NCI-H1417 treated with DMSO at 0.1 percent for 48 hours (cell line): ENCODE measurements at places on chromosomes 5 and 9.

- DNase-seq = no peak
Observed at GRCh38 chr9:85723215-85723614, 18.5 kb downstream of the AGTPBP1 start.

DNA sequence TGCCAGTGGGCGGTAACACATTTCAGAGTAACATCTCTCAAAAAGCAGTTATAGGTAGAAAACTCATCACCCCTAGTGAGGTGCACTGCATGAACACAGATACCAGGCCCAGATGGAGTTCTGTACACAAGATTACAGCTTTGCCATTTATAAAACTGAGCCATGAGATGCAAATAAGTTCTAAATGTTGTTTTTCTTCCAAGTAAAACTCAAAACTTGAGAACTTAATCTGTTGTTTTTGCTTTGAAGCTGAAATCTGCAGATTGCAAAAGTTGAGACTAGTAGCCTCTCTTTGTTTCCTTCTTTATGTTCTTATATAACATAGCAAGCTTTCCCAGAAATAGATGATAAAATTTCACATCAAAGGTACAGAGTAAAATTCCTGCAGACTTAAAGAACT is 434.1 kb downstream of the PLK2 start:
- no peak for DNase-seq

DNA sequence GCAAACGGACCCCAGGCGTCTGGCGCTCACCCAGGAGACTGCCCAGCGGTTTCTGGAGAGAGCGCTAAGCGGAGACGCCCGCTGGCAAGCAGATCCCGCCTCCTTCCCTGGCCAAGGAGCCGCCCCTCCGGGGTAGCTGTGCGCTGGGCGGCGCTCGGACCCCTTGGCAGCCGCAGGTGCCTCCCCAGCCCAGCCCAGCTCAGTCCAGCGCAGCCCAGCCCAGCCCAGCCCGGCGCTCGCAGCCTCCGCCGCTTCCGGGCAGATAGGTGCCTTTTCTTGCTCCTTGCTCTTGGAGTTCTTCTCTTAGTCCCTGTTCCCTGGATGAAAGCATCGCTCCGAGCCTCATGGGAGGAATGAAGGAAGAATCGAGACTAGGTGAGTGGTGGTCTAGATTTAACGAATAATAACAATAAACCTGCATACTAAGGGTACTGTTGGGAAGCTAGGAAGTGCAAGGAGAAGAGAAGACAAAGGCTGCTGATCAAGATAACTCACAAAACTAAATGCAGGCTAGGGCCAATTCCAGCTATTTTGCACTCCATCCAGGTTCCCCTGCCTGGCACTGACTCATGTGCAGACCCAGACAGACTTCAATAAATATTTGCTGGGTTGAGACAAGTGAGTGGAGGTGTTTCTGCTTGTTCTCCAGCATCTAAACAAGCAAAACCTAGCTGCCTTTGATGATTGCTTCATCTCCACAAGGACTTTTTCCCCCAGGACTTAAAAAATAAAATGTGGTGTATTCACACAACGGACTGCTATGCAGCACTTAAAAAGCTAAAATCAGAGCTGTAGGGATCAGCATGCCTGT is at the start of gene STK32A:
Gene STK32A (plus strand): TSS at position 202 of the 811 bp plus-strand sequence. CDS start 4,609 bp downstream, outside the sequence.
- DNase-seq = no peak

DNA sequence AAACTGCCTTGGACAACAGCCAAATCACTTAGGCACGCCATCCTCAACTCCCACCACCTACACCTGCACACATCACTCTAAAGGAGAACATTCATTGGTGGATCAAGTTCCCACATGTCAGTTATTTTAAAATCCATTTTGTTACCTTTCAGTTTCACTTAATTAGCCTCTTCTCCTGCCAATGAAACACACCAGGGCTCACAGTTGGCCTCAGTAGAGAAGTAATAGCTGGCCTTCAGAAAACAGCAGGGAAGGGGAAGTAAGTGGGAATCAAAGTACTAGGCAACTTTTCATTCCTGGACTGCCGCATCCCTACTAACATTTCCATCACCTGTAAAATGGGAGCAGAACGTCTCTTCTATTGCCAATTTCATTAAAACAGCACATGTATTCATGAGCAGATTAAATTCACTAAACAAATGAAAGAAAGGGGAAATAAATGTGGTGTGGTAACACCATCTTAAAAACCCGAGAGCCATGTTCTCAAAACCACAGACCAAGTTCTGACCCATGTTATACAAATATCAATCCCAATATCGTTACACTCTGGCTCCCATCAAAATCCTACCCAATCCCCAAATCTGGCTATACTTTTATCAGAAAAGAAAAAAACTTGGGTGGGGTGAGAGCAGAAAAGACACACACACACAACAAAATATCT is 1.7 kb downstream of the SIL1 start:
- DNase-seq = no peak

- no peak for DNase-seq
Observed at GRCh38 chr5:117143406-117143805, 568.8 kb upstream of the SEMA6A start.

GRCh38 chr9:98998441-98999151 is 54.9 kb downstream of the COL15A1 start:
- DNase-seq = no peak

- no peak for DNase-seq
Observed at GRCh38 chr9:86099701-86100364, 475 bp upstream of the GOLM1 start.

DNA sequence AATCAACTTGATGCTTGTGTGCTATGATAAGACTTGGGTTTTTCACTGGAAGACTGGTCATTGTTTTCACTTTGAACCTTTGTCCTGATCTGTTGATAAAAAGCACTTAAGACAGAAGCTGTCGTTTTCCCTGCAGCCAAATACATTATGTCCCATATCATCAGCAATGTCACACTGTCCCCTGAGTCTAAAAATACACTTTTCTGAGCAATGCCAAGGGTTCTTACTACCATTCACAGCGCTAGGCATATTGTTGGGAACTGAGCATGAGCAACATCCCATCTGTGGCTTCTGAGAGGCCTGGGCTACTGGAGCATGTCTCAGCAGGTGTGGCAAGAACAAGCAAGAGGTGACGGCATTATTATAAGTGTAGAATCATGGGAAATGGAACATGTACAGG is 81.8 kb downstream of the SEMA6A start:
- no peak for DNase-seq

- no peak for DNase-seq
Observed at GRCh38 chr5:177552839-177553455, 1.4 kb downstream of the FAM193B start.

DNA sequence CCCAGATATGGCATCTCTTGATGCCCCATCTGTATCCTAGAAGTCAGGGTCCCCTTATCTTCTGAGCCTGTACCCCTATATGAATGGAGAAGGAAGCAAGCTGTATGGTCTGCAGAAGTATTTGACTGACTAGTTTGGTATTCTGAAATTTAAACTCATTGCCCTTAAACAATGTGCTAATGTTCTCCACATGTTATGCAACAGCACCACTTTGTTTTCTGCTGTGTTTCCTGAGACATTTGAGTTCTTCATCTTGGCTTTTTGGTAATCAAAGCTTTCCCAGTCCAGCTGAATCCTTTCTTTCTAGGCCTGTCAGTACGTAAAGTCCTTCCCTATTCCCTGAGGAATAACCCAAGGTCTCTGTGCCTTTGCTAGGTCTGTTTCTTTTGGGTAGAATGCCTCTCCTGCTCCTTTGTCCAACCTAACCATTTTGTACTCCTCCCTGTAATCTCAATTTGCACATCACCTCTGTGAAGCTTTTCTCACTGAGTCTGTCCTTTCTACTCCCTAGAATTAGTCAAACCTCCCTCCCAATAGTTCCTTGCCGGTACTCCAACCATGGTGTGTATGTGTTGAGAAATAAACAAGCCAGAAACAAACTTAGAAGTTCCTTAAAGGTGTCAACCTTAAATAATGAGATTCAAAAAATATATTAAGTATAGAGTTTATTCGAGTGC is 72.1 kb upstream of the HSPB3 start:
- DNase-seq = no peak
